ENCODE measurements at places on chromosomes 1 and 21. TPM values are rescaled to one million over a fixed set of nuclear protein-coding genes. Genes with fewer than 3 reads are reported as not detected.

The CYP4Z1 gene
- total RNA-seq, result not detected

The LRRN2 gene
- total RNA-seq, result 0.82 TPM

The TEKT2 gene
- total RNA-seq, result not detected

The ACOT11 gene
- 0.07 TPM for total RNA-seq

The CACHD1 gene
- total RNA-seq, result 3.2 TPM

The ZYG11A gene
- 4.1 TPM for total RNA-seq

The TAS1R3 gene
- 0.30 TPM for total RNA-seq

The HPCAL4 gene
- not detected for total RNA-seq

The NSL1 gene
- 50.3 TPM for total RNA-seq

The KLHDC8A gene
- total RNA-seq, result not detected

The IVL gene
- not detected for total RNA-seq

The KRTAP12-2 gene
- not detected for total RNA-seq

The GNG12 gene
- 267 TPM for total RNA-seq

The TRIM63 gene
- not detected for total RNA-seq

The OR2L3 gene
- not detected for total RNA-seq

The CNIH3 gene
- total RNA-seq, result 0.12 TPM

The NECTIN4 gene
- 1.0 TPM for total RNA-seq

The GBP2 gene
- 1.3 TPM for total RNA-seq

The RGS7 gene
- 0.10 TPM for total RNA-seq

The PRAMEF26 gene
- total RNA-seq, result not detected

The ATP1B1 gene
- 91.9 TPM for total RNA-seq

The SERINC2 gene
- total RNA-seq, result 4.6 TPM

The FCMR gene
- total RNA-seq, result not detected

The TRNP1 gene
- 2.1 TPM for total RNA-seq

The IL12RB2 gene
- not detected for total RNA-seq

The KRTAP7-1 gene
- total RNA-seq, result not detected

The KIFAP3 gene
- total RNA-seq, result 22.9 TPM

The EPHA8 gene
- total RNA-seq, result 1.3 TPM

The GJA8 gene
- total RNA-seq, result not detected

The AMY1A gene
- not detected for total RNA-seq

The TRPM2 gene
- total RNA-seq, result 5.7 TPM

The KRTAP19-5 gene
- not detected for total RNA-seq

The DCAF6 gene
- total RNA-seq, result 41.5 TPM

The GJC2 gene
- 0.72 TPM for total RNA-seq

The POU3F1 gene
- total RNA-seq, result not detected

The LRRC8C gene
- 2.2 TPM for total RNA-seq

The PLXNA2 gene
- 6.5 TPM for total RNA-seq

The MAP1LC3C gene
- not detected for total RNA-seq

The HRNR gene
- not detected for total RNA-seq

The RAVER2 gene
- 11.8 TPM for total RNA-seq

The ARMH1 gene
- total RNA-seq, result not detected

The OR2M3 gene
- total RNA-seq, result not detected

The PRDM16 gene
- total RNA-seq, result 0.29 TPM

The GOLT1A gene
- not detected for total RNA-seq

The ERMAP gene
- 7.7 TPM for total RNA-seq

The LIPI gene
- total RNA-seq, result not detected

The PLCH2 gene
- not detected for total RNA-seq

The DUSP12 gene
- 101 TPM for total RNA-seq

The ERI3 gene
- total RNA-seq, result 52.4 TPM

The NBPF3 gene
- total RNA-seq, result 3.1 TPM

The DDR2 gene
- 0.77 TPM for total RNA-seq

The C1orf226 gene
- total RNA-seq, result 0.12 TPM

The INKA2 gene
- 1.6 TPM for total RNA-seq
